NCI-H1694 (cell line): ENCODE measurements at places on chromosomes 6 and 20.

GRCh38 chr6:36655085-36655724 lies 23.3 kb upstream of the CDKN1A start:
- DNase-seq: no peak

DNA sequence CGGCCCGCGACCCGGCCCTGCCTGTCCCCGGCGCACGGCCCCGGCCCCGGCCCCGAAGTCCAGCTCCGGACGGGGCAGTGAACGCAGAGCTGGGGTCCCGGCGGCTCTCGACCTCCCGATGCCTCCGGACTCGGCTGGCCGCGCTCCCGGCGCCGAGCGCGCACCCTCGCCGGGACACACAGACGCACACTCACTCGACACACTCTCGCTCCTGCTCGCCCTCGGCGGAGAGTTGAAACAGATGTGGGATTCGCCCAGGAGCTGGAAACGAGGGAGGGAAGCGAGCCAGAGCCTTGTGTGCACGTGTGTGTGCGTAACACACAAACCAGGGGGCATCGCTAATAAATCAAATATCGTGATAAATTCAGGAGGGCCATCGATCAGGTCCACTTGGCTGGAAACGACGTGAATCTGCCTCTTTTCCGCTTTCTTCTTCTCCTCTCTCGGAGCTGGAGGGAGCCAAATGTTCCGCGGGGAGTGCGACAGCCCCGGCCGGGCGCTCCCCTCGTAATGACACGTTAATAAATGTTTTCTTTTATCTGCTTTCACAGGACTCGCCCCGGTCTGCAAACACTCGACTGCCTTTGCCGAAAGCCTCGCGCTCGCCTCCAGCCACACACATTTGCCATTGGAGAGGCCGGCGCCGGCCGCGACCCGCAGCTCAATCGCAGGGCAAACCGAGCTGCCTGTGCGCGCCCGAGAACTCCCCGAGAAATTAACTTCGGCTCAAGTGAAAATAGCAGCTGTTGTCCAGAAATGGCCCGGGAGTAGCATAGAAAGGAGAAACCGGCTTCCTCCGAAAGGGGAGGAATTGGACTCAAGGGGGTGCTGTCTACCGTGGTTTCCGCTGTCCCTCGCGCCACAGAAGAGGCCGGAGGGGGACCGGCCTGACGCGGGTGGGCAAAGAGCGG lies 828 bp upstream of the SULF2 start:
- peak; percentile 32 for DNase-seq

- DNase-seq: no peak
These were observed 320.8 kb downstream of the SOX4 start for GRCh38 chr6:21914121-21914973.

DNA sequence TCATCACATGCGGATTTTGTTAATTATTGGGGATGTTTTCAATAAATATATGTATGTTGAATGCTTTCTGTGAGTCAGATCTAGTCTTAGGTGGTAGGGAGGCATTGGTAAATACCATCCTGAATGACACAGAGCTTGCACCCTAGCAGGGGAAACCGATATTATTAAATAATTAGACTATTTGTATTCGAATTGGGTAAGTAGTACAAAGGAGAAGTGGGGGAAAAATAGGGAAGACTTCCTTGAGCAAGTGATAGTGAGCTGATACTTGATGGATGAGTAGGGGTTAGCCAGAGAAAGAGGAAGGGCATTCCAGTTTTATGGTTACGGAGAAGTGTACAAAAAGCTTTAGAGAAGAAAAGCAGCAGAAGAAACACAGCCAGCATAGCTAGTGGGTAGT lies 1.5 kb downstream of the RIOK1 start:
- no peak for DNase-seq

- DNase-seq: no peak
These were observed 105.1 kb downstream of the TOX2 start for GRCh38 chr20:44019638-44020335.

DNA sequence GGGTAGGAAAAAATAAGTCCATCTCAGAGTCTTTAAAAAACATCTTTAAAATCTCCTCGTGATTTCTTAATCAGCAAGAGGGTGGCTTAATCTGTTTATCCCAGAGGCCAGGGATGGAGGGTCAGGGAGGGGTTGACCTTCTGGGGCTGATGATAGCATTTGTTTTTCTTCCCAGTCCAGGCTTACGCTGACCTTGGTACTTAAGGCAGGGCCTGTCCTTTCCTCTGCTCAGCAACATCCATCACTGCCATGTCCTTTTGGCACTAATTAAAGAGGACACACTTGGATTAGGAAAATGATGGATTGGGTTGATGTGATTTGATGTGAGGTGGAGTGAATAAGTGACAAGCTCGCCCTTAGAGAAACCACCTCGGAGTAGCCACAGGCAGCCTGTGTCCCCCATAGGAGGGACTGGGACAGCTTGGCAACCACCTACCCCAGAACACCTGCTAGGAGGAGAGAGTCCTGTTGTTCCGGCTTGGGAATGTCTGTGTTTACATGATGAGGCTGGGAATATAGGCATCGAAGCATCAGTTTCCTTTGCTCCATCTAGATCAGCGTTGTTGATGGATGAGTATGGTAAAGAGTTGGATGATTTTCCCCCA lies 44.2 kb downstream of the PHACTR3 start:
- DNase-seq: no peak

DNA sequence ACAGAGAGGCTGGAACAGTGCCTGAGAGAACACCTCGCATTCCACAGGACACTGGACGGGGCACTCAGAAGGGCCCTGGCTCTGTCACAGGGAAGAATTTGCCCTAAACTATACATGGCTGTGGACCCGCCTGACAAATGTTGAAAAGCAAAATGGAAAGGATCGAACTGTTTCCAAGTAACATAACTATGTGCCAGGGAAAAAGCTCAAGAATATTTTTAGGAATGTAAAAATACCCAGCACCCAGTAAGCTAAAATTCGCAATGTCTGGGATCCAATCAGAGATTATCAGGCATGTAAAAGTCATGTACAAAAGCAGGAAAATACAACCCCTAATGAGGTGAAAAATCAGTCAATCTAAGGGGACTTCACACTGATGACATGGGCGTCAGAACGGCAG lies 215.9 kb downstream of the TTLL2 start:
- no peak for DNase-seq

- no peak for DNase-seq
These were observed 68.3 kb upstream of the ASF1A start for GRCh38 chr6:118825661-118826060.

DNA sequence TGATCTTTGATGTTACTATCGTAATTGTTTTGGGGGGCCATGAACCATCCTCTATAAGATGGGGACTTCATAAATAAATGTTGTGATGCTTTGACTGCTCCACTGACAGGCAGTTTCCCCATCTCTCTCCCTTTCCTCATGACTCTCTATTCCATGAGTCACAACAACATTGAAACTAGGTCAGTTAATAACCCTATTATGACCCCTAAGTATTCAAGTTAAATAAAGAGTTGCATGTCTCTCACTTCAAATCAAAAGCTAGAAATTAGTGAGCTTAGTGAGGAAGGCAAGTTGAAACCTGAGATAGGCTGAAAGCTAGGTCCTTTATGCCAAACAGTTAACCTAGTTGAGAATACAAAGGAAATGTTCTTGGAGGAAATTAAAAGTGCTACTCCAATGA lies 491.0 kb downstream of the HAO1 start:
- DNase-seq: no peak

DNA sequence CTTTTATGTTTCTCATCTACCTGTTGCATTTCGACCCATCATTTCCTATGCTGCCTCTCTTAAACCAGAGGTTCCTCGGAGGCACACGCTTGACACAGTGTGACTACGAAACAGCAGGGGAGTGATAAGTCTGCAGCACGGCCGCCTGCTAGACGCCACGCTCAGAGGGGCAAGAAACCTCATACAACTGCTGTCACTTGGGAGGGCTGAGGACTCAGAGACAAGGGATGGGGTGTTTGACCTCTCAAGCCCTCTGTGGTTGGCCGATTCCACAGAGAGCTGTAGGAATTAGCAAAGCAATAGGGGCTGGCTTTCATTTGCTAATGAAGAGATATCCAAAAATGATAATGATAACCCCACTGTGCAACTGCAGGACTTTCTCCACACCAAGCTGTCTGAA lies 372.5 kb downstream of the ZFAND3 start:
- no peak for DNase-seq

DNA sequence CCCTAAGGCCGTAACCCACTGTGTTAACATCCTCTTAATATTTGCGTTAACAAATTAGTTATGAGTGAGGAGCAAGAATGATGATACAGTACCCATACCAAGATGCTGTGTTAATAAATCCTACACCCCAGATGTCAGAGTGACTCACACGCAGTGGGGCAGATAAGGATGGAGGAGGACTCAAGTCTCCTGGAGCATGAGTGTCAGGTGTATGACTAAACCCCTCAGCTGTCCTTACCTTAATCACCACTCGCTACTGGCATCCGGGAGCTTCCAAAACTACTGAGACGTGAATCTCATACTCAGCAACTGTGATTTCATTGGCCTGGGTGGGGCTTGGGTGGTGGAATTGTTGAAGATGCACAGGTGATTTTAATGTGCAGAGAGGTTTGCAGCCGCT lies 131.3 kb upstream of the MTHFD1L start:
- no peak for DNase-seq

DNA sequence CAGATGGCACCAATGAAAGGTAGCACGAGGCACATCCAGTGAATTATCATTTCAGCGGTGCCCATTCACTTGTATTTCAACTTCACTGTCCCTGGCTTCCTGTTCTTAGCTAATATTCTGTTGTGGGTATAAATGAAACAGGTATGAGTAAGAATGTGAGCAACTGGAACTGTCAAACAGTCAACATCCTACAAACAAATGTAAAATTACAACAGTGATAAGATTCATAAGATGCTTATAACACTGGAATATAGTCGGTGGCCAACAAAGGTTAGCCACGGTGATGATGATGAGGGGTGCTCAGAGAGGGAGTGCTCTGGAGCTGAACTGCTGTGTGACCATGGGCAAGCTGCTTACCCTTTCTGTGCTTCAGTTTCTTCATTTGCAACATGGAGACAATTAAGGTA lies 74.9 kb upstream of the TOX2 start:
- DNase-seq: no peak

- DNase-seq: no peak
These were observed 130.5 kb downstream of the CEBPB start for GRCh38 chr20:50320901-50321796.

DNA sequence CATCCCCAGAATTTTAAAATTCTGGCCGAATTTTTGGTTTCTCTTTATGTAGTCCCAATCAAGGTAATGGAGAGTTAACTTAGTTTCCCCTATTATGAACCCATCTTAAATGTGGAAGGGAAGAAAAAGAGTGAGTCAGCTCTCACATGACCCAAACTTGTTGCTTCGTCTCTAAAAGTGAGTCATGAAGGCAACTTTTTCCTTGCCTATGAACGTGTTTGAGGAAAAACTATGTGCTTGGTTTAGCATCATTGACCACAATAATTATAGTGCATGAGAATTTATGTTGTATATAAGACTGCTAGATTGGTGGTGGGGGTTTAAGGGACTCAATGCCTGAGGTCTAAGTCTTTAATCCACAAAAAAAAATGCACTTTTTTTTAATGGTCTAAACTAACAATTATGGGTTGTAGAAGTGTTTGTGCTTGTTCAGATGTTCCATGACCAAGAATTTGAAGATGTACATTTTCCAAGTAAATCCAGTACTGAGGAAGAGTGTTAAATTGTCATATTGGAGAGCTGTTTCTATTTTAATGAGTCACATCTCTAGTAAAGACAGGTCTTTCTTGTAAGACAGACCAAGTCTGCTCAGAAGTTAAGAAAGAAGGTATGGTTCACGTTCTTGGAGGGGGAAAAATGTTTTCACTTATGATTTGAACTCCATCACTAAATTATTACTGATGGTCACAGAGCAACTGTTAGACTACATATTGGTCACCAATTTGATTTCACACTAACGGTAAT lies 409.9 kb upstream of the MARCKS start:
- DNase-seq: no peak

- no peak for DNase-seq
These were observed 51.8 kb upstream of the RIPOR2 start for GRCh38 chr6:24987446-24988115.

DNA sequence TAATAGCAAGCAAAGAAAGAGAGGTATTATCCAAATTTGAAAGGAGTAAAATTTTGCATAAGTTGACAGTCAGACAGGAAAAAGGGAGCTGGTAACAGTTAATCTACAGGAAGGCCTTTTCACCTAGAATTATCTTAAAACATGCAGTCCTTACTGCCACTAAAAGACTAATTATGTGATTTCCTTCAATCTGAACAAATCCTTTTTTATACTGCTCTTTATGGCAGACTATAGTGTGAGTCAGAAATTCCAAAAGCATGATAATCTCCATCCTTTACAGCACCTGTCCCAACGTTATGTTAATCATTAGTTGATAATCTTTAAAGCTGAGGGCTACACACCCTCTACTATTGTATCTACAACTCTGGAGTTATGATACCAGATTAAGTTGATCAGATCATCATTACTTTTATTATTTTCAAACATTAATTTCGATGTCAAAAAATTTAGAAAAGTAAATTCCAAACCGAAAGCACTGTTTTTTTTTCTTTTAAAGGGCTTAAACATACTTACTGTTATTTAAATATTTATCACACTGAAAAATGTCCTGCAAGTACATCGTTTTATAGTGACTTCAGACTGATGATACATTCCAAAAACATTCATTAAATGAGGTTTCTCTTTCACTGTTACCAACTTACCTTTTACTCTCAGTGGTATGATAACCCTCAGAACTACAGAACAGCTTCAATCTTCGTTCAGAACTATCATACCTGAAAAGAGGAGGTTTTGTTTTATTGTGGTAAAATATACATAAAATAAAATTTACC lies 33.2 kb upstream of the AKAP7 start:
- DNase-seq: no peak

- no peak for DNase-seq
These were observed 920 bp downstream of the GJA1 start for GRCh38 chr6:121436274-121436857.

- no peak for DNase-seq
These were observed 153.9 kb downstream of the CDK19 start for GRCh38 chr6:110661414-110661813.

GRCh38 chr6:90035047-90035723 lies 140.9 kb downstream of the GJA10 start:
- DNase-seq: no peak

DNA sequence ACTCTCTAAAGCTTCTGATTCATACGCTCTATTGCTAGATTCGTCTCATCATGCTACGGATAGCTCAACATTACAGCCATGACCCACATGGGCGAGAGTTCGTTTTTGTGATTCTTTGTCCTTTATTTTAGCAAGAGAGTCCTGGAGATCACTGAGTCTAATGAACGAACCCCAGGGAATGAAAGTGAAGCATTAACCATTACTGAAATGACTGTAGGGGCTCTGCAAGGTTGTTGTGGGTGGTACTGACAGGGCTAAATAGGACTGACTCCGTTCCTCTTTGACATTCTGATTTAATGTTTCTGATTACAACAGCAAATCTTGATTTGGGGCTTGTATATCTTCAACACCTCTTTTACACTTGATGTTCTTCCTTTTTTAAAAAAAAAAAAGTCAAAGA lies 13.7 kb upstream of the RTF2 start:
- no peak for DNase-seq

DNA sequence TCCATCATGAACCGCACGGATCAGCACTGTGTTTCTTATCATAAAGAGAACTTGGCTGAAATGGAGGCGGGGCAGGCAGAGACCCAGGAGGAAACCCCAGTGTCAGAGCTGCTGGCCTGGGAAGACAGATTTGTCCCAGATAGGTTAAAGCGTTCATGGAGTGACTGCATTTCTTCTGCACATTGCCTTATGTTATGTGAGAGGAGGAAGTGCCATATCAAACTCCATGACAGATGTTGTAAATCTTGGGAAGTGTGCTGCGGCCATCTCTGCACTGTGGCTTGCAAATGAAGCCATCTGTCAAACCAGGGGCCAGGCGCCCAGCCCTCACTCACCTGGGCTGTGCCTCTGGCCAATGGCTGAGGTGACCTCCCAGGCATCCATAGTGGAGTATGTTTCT lies 163.0 kb downstream of the SLC24A3 start:
- no peak for DNase-seq
